ENCODE measurements at places on chromosomes 6 and 20.
A peak's percentile ranks its signal among the peaks of the same experiment; 100 is the strongest.

DNA sequence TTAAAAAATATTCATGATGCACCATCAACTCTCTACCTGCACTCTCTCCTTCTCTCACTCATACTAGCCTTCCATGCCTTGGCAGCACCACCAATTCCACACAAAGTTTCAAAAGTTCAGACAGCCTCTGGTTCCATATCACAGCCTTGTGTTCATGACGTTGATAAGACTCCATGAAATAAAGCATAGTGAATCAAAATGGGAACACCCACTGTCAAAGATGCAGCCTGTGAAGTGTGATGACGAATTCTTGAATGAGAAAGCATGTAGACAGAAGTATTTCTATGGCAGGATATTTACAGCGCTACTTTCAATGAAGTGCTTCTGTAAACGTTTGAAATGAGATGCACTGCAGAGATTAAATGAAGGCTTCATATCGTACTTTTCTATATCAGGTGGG, 77.3 kb upstream of the FERMT1 start:
- DNase-seq: no peak

- DNase-seq: no peak
These were observed 5.5 kb upstream of the AIG1 start for GRCh38 chr6:143055213-143055612.

GRCh38 chr6:30726506-30727413, 6.6 kb downstream of the TUBB start:
- no peak for DNase-seq

- no peak for DNase-seq
These were observed 637 bp upstream of the HIVEP2 start for GRCh38 chr6:142945446-142946180.

- no peak for DNase-seq
These were observed 84.7 kb downstream of the RNF182 start for GRCh38 chr6:14009431-14009830.

DNA sequence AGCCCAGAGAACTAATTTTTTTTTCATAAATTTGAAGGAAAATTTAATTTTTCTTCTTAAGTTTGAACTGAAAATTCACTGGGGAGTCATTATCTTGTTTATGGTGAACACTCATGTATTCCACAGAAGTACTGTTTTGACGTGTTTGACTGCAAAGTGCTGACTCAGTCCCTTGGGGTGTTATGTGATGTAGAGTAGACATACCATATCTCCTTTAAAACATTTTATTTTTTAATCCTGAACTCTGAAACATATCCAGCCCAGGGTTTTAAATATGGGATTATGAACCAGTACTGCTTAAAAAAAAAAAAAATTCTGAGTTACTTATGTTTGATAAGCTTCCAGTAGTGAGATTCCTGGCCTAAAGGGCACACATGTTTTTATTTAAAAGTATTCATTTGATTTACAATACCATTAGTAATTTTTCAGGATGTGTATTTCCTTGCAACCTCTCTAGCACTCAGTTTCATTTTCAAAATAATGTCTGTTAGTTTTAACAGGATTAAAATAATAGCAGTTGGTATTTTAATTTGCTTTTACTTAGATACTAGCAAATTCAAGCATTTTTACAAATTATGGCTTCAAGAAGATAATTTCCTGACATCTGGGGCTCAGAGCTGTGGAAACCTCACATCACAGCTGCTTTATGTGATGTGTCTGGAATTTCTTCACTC, 81.7 kb upstream of the PDE10A start:
- DNase-seq: peak; percentile 67

DNA sequence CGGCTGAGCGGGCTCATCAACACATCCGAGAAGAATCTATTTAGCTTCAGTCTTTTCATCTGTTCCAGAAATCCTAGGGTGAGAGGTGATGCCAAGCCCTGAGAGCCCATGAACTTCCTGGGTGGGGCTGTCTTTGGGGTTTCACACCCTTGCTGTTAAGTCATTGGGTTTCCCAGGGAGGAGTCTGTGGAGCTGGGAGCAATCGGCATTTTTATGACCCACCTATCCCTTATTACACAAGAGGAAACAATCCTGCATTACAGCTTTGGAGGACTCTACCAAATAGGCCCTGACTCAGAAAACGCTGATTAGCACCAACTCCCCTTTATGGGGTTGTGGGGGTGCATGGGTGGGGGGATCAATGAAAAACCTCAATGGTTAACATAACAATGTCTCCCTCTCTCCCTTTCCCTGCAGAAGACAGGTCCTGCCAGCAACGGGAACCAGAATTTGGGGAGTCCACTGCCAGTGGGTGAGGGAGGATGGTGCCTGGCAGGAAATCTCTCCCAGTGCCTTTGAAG, 46.3 kb downstream of the EZR start:
- peak; percentile 49 for DNase-seq

DNA sequence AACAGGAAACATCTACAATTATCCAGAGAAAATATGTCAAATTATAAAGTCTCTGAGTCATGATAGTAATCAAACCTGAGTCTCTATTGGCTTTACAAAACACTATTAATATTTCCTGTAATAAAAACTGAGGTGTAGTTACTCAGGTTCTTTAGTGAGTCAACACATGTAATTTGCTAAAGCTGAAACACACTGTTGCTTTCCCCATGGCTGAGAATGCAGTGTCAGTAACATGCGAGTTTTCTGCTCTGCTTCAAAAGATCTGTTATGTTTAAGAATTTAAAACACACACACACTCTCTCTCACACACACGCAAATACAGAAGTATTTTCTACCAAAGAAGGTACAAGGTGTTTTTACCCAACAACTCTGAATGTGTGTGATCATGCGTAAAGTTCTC, 38.6 kb downstream of the ATXN1 start:
- no peak for DNase-seq

DNA sequence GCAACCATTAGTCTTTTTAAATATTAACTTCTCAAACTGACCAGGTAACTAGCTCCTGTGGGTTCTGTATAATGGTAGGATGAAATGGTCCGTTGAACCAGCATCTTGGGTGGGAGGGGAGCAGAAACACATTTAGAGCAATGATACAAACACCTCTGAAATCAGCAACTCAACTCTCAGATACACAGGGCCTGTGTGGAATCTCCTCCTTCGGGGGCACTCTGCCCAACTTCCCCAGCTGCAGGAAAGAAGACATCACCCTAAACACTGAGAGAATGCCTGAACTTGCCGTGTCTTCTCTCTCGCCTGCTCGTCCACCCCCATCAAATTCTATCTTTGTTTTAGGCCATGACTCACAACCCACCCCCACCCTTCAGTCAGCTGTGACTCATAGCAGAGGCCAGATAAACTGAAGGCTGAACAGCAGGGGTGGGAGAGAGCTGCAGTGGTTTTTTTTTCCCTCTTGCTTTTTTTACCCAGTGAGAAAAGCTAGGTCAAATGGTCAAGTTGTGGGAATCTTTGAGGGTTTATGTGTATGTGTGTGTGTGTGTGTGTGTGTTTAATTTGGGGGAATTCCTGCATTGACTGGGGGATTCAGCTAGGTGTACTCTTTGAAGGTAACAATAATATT, 593.4 kb upstream of the JAG1 start:
- DNase-seq: peak; percentile 95

DNA sequence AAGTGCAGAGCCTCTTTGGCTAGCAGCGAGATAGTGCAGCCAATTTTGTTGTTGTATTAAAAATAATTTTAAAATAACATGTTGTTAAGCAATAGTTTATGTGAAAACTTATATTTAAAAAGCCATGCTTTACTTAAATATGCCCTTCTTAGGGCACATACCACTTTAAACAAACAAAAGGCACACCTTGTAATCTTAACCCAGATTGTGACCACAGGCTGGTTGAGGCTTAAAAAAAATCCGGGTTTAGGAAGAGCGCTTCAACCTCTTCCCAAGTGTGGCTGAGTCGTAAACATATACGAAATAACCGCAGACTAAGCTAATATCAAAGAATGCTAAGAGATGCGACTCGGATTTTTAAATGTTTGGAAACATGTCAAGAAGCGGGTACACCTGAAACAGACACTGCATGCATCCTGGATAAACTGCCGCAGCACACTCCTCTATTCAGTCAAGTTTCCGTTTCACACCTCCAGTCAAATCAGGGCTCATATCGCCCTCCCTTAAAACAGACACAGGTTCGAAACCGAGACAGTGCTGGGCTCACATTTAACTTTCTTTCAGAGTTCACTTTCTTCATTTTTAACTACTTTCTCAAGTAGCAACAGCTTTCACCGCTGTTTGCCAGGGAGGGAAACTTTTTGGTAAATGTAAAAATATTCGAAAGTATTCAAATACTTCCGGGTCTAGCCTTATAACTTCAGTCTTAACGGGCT, 1.5 kb downstream of the DEK start:
- DNase-seq: peak; percentile 7

- no peak for DNase-seq
These were observed 100.9 kb downstream of the RNF144B start for GRCh38 chr6:18488004-18488403.

- DNase-seq: no peak
These were observed 862 bp upstream of the TFAP2C start for GRCh38 chr20:56628015-56628872.

GRCh38 chr6:167781066-167781767, 45.5 kb upstream of the AFDN start:
- no peak for DNase-seq

DNA sequence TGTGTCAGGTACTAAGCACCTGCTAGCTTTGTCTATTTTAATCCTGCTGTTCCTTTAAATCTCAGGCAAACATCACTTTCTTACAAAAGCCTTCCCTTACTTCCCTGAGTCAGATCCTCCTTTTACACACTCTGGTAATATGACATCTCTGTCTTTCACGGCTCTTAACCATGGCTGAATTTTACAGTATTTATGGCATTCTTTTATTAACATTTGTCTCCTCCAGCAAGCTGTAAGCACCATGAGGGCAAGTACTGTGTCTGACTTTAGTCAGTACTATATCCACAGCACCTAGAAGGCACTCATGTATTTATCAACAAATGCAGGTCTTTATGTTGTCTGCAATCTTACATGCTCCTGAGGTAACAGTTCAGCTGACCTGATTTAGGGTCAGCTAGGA, 33.7 kb upstream of the HBS1L start:
- DNase-seq: no peak

- DNase-seq: no peak
These were observed 117.4 kb downstream of the MAFB start for GRCh38 chr20:40571639-40572038.

DNA sequence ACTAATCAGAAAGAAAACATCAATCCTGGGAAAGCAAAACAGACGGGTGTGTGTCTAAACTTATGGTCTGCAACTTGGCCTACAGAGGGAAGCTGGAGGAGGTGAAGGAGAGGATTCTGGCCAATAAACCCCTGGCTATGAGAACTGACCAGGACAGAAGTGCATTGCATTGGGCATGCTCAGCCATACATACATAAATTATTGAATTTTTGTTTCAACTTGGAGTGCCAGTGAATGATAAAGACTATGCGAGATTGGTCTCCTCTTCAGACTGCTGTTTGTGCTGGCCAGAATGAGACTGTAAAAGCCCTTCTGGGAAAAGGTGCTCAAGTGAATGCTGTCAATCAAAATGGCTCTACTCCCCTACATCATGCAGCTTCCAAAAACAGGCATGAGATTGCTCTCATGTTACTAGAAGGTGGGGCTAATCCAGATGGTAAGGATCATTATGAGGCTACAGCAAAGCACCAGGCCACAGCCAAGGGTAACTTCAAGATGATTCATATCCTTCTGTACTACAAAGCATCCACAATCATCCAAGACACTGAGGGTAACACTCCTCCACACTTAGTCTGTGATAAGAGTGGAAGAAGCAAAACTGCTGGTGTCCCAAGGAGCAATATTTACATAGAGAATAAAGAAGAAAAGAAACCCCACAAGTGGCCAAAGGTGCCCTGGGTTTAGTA, 17.4 kb downstream of the ADNP start:
- peak; percentile 79 for DNase-seq

- peak; percentile 49 for DNase-seq
These were observed 97.7 kb downstream of the BTBD9 start for GRCh38 chr6:38542031-38542430.

- DNase-seq: no peak
These were observed 9.2 kb downstream of the NRN1 start for GRCh38 chr6:5997420-5997987.

GRCh38 chr20:10660661-10661060, 13.1 kb downstream of the JAG1 start:
- no peak for DNase-seq

DNA sequence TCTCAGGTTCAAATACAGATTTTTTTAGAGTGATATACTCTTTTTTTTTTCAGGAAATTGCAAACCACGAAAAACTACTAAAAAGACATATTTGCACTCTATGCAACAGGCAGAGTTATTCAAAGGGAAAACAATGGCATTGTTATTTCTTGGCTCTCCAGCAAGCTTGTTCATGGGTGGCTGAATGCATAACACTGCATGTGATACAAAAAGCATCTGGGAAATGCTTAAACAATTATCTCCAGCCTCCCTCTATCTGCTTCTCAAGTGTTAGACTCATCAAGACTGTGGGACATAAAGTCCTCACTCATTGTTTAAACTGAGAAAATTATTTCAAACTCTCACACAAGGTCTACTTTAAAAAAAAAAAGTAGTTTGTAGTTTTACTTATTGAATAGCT, 7.3 kb upstream of the COL12A1 start:
- peak; percentile 76 for DNase-seq

DNA sequence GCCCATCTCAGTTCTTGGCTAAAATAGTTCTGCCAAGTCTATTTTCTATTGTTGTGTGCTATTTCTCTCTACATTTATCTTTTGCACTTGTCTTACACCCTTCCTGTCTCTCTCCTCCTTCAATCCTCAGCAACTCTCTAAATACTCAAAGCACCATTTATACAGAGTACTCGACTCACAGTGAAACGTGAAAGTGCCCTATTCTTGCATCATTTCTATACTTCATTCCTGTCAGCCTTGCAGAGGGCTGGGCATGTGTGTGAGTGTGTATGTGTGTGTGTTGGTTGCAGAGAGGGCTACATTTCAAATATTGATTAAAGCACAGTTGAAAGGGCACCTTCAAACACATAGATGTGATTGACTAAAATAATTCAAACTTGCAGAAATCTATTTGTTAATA, 373.2 kb upstream of the MANEA start:
- DNase-seq: no peak

GRCh38 chr6:15299430-15300131, 53.7 kb downstream of the JARID2 start:
- peak; percentile 51 for DNase-seq

All from fibroblast of pulmonary artery (primary cell).